ENCODE measurements at places on chromosomes 6 and 20. TPM values are rescaled to one million over a fixed set of nuclear protein-coding genes. Genes with fewer than 3 reads are reported as not detected.

- DNase-seq, result peak; percentile 41
Measured at GRCh38 chr6:37696220-37696840, 1.4 kb downstream of the MDGA1 start.

DNA sequence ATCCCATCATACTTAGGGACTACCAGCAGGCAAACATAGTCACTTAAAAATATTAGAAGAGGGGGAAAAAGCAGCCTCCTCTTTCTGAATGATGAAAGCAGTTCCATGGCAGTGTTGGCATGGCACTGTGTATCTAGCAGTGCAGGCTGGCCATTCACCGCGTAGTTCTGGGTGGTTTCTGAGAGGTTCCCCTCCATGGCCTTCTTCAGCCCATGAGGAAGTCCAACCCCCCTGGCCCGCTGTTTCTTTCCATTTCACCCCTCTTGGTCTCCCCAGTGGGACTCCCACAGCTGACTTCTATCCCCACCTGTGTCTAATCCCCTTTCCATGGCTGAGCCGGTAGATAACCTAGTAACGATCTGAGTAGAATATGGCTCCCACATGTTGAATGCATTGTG lies 17.0 kb downstream of the PPARD start:
- no peak for DNase-seq

DNA sequence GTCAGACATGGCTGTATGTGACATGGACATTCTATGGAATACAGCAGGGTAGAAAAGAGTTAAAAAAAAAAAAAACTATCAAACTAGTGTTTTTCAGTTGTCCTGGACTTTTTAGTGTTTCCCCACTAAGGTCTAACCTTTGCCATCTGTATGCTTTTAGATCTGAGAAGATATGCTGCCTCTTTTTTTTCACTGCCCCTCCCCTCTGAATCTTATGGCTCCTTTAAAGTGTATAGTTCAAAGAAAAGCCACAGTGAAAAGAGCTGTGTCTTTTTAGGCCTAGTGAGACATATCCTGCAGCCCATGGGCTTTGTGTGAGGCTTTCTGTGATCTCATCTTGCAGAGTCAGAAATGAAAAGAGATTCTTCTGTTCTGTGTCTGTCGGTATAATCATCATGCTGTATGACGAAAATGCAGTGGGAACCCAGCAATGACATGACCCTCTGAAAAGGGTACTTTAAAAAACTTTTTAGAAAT lies 29.3 kb downstream of the ADGRG6 start:
- no peak for DNase-seq

GRCh38 chr6:113858480-113859348 lies 1.6 kb downstream of the MARCKS start:
- DNase-seq, result peak; percentile 87

DNA sequence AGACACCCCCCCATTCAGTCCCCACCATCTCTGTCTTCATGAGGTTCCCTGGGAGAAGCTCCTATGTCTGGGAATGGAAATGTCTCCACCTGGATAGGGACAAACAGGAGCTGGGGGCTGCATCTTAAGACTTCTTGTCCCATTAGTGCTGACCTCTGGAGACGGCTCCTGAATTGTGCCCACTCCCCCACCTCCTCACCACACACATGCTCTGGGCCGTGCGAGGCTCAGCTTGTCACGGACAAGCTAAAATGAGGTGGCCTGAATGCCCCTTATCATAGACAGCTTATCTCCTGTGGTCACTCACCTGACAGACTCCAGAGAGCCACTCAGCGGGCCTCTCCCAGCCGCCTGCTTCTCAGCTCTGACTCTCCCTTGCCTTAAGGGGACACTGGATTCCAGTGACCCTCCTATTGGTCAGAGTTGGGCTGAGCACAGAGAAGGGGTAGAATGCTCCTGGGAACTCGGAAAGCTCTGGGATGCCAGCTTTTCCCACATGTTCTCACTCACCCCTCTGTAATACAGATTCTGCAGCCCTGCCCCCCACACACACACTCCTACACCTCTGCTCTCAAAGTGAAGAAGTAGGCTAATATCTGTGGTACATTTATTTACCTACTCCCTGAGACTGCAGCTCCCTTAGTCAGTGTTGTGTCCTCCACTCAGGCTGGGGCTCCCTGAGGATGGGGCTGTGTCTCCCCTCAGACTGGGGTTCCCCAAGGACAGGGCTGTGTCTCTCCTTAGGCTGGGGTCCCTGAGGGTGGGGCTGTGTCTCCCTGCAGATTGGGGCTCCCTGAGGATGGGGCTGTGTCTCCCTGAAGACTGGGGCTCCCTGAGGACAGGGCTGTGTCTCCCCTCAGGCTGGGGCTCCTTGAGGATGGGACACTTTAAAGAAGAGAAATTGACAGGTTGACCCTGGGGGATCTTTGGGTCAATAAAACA lies 167.5 kb downstream of the VEGFA start:
- no peak for DNase-seq

DNA sequence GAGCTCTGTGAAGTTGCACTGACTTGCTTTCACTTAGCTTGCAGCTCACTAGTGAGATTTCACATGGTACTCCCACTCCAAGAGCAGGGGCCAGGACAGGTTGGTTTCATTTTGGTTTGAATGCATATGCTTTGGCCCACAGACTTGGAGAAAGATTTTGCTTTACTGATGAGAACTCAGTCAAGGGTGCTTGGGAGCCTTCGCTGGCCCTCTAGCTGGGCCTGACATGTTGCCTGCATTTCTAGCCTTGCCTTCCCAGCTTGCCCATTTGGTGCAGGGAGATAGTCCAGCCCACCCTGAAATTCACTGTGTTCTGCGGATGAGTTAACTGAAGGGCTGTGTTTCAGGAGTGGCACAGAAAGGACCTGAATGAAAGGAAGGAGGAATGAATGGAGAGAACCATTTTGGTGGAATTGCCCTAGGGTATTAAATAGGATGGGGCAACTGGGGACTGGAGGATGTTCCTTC lies 1.9 kb downstream of the SGK1 start:
- no peak for DNase-seq

Gene ADGRB3
- 0.11 TPM for total RNA-seq

Gene DLK2
- total RNA-seq, result 1.4 TPM

Measured in PC-3 (cell line).